ENCODE measurements at places on chromosomes 11 and 22.
A peak's percentile ranks its signal among the peaks of the same experiment; 100 is the strongest.

- DNase-seq: peak; percentile 75
Measured at GRCh38 chr22:41092023-41092817, at the start of gene EP300. TSS of gene EP300 (plus strand) at chr22:41092592. CDS start at chr22:41093005, 413 bp downstream.

DNA sequence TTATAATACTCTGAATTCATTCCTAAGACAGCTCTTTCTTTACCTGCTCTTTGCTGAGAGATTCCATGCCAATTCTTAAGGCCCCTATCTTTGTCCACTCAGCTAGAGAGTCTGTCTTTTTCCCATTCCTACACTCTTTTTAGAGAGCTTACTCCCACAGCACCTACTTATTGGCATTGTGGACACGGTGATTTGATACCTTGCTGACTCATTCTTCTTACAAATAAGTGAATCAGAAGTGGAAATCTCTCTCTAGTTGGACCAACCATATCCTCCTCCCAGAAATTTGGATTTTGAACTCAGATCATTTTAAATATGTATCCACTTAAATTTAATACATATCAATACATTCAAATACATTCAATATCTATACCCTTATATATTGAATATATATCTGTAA is 32.5 kb upstream of the OR6M1 start:
- no peak for DNase-seq

DNA sequence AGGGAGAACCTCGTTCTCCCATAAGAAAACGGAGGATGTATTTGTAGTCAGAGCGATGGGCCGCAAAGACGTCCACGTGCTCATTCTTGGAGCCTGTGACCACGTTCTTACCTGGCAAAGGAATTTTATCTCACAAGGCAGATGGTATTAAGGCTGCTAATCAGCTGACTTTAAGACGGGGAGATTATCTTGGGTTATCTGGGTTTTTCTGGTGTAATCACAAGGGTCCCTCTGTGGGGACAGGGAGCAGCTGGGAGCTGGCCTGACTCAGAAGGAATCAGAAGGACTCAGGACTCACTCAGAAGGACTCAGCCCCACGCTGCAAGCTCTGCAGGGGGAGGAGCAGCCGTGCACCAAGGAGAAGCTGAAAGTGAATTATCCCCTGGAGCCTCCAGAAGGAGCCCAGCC is 7.5 kb upstream of the SIGIRR start:
- no peak for DNase-seq

GRCh38 chr22:25166266-25167040 is 33.2 kb upstream of the CRYBB3 start:
- DNase-seq: no peak

- no peak for DNase-seq
Measured at GRCh38 chr11:45245218-45246045, 40.7 kb downstream of the SYT13 start.

DNA sequence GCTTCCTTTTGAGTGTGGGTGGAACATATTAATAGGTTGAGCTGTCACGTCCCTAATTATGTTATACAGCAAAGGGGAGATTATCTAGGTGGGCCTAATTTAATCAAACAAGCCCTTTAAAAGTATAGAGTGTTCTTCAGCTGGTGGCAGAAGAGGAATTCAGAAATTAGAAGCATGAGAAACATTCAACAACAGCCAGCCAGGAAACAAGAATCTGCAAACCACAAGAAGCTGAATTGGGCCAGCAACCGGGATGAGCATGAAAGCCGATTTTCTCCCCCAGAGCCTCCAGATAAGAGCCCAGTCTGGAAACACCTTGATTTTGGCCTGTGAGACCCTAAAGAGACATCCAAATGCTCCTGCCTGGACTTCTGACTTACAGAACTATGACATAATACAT is 105.8 kb upstream of the LDLRAD3 start:
- no peak for DNase-seq

DNA sequence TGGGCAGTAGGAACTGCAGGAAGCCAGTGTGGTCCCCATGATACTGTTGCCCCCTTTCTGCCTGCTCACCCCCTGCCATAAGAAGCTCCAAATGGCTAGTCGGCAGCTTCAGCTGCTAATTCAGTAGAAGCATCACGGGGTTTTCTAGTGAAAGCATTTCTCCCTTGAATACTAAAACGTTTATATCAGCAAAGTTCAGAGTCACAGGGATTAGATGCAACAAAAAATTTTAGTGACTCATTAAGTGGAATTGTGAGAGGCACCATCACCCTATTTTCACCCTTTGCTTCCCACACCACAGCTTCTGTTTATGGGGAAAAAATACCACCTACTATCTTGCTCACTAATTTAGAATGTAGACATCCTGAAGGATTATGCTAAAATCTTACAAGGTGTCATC is 25.2 kb downstream of the RAB39A start:
- DNase-seq: no peak

- DNase-seq: no peak
Measured at GRCh38 chr11:117612177-117612576, 184.8 kb downstream of the DSCAML1 start.
